ENCODE measurements at places on chromosomes 13 and 19.

- DNase-seq, result peak; percentile 76
These were observed 7.7 kb downstream of the PNMA8B start for GRCh38 chr19:46487802-46488445.

DNA sequence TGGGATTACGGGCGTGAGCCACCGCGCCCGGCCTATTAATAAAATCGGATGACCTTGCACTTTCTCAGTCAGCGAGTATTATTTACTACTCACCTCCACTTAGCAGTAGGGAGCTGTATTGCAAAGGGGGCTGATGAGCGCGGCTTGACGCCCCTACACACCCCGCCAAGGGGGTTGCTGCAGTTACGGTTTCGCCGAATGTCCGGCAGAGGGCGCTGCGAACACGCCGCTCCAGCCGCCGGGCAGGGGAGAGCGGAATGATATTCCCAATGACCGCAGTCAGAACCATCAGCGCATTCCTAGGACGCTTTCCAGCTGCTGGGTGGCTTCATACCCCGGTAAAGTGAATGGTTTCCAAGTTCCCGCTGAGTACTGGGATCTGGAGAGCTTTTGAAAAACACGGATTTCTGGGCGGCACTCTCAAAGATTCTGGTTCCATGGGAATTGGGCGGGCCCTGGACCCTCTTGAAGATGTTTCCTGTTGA lies 30.0 kb upstream of the TPT1 start:
- peak; percentile 64 for DNase-seq

DNA sequence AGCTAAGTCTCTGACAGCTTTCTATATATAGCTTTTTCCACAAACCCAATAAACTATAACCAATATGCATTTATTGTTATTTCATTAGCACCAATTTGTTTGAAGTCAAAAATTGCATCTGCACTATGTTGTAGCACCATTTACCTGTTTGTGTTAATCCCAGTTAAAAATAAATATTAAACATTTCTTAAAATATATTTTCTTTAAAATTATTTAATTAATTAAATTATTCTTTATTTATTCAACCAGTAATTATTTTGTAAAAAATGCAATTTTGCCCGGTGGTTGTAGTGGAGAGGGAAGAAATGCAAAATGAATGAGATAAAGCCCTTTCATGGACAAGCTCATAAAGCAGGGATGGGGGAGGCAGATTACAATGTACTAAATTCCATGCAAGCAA lies 1257.9 kb downstream of the PCDH17 start:
- no peak for DNase-seq

GRCh38 chr13:50584856-50585580 lies 258.5 kb downstream of the DLEU7 start:
- no peak for DNase-seq

DNA sequence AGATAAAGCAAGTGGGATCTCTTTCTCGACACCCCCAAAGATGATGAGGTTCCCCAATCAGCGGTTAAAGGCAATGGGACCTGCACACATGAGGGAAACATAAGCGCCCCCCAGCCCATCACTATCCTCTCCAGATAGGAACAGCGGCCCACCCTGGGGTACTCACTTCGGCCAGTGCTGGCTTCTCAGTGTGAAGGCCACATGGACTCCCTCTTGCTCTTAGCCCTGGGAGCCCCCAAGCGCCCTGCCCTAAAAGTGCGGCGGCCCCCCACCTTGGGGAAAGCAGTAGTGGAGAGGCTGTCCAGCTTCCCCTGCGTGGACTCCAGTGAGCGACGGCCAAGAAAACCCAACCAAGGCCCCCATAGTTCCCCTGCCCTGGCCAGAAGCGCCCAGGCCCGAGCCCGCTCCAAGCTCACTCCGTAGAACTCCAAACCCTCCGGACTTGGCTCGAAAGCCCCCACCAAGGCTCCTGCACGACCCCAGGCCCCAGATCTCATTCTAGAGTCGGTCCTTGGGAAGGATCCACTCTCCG lies 1.0 kb downstream of the CACNA1A start:
- no peak for DNase-seq

GRCh38 chr13:112651750-112652511 lies 37.9 kb upstream of the ATP11A start:
- no peak for DNase-seq

DNA sequence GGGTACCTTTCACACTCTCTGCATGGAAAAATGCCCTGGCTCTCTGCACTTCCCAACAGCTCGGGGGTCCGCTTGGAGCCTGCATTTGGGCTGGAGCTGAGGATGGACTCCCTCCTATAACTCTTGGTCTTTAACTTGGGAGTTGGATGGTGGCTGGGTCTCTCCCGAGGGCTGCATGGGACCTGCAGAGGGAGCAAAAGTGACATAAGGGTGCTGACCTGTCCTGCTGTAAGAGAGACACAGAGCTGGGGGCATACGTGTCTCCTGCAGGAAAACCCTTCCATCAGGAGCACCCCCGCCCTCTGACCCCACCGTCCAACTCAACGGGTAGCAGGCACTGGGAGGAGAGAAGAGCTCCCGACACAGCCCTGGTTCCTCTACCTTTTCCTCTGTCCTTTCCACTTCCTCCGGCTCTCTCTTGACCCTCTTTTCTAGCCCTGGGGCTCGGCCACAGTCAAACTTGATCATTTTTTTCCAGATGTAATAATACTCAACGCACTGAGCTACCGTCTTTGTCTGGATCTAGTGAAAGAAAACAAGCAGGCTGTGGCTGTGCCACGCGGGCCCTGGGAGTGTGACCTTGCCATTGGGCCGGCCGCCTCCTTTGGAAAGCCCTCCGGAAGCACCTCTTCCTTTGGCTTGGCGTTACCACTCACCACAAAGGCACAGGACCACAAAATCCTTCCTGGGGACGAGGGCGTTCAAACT lies 6.8 kb upstream of the NAPA start:
- no peak for DNase-seq

DNA sequence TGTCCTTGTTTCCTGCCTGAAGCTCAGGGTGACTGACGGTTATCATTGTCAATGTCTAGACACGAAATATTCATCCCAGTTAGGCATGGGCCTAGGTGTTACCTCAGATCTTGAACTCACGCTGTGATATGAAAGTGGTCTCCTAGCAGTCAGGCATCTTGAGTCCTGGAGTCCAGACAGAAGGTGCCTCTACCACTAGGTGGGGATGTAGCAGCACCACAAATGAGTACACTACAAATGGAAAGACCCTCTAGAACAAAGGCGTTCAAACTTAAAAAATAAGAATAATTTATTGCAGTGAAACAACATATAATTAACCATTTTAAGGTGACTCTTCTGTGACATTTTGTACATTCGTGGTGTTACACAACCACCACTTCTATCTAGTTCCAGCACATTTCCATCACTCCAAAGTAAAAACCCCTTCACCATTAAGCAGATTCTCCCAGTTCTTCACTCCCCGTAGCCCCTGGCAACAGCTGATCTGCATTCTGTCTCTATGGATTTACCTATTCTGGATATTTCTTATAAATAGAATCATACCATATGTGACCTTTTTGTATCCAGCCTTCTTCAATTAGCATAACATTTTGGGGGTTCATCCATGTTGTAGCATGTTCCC lies 11.9 kb upstream of the FRY start:
- no peak for DNase-seq

- no peak for DNase-seq
These were observed 36.8 kb downstream of the INSR start for GRCh38 chr19:7257148-7258040.

DNA sequence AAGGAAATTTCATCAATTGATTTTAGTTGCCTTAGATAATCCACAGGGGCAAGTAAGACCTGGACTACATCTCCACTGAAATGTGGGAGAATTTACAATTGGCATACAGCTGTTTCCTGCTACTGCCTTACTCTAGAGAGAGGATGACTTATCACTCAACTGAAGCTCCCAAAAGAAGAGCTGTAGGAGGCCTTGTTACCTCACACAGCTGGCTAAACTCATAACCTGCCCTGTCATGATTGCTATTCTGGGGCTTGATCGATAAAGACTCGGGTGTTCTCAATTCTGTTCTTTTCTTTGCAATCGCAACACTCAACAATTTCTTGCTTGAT lies 1396.4 kb downstream of the EFNB2 start:
- DNase-seq, result no peak

DNA sequence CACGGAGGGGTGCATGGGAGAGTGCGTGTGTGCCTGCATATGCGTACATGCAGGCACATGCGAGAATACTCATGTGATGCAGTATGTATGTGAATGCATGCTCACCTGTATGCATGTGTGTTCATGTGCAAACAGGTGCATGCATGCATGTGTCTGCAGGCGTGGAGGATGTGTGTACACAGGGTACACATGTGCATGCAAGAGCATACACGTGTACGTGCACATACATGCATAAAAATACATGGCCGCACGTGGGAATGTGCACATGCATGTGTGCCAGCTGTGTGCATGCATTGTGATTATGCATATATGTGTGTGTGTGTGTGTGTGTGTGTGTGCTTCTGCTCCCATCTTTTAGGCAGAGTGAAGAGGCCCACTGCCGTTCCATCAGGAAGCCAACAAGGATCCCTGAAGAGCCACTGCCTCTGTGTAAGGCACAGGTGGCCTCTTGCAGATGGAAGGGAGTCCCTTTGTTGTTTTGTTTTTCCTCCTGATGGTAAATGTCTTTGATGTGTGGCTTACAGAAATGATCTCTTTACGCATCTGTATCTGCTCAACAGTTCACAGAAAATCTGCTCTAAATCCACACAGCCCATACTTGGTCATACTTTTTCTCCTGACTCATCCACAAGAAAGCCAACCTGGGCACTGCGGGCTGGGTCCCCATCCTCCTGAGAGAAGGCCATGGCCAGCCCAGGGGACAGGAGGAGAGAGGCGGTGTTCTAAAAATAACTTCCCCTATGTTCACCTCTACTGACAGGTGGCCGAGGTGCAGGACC lies 50.7 kb downstream of the KLF2 start:
- no peak for DNase-seq

- DNase-seq, result no peak
These were observed 836.9 kb upstream of the PCDH9 start for GRCh38 chr13:68066879-68067513.

DNA sequence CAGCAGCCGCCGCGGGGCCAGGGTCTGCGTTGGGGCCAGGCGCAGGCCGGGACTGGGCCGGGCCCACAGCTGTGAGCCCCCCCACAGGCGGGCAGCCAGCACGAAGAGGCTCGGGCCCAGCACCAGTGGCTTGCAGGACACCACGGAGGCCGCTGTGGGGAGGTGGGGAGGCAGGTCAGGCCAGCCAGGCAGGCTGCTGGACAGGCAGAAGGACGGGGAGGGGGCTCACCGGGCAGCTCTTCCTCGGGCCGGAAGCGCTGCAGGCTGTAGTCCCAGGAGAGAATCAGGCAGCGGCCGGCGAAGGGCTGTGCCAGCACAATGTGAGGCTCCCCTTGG lies 8.3 kb downstream of the LGI4 start:
- peak; percentile 29 for DNase-seq

- no peak for DNase-seq
These were observed 1.2 kb downstream of the ZSWIM9 start for GRCh38 chr19:48171710-48172109.

GRCh38 chr19:31113293-31113692 lies 235.9 kb downstream of the TSHZ3 start:
- no peak for DNase-seq

- DNase-seq, result no peak
These were observed 5.8 kb downstream of the PPP6R1 start for GRCh38 chr19:55252760-55253663.

GRCh38 chr19:23410155-23410554 lies 14.9 kb upstream of the ZNF91 start:
- no peak for DNase-seq
